ENCODE measurements at places on chromosomes 3 and 15.

GRCh38 chr3:153284282-153284938 lies 122.4 kb downstream of the RAP2B start:
- no peak for DNase-seq

- no peak for DNase-seq
Measured at GRCh38 chr3:108234387-108234957, 12.2 kb upstream of the IFT57 start.

DNA sequence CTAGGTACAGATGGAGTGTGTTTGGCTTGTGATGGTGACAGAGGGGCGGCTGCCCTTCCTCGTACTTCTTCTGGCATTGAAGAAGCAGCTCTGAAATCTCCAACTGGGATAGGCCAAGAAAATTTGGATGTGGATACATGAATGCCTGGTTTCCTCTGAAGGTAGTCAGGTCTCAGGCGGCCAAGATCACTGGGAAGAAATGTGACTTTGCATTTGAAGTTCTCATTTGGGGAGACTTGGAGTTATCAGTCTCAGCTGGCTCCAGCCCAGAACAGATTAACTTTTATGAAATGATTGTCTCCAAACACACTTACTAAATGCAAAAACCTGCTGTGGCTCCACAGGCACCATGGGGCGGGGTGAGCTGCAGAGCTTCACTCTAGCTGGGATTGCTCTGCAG lies 215.9 kb downstream of the THSD4 start:
- no peak for DNase-seq

DNA sequence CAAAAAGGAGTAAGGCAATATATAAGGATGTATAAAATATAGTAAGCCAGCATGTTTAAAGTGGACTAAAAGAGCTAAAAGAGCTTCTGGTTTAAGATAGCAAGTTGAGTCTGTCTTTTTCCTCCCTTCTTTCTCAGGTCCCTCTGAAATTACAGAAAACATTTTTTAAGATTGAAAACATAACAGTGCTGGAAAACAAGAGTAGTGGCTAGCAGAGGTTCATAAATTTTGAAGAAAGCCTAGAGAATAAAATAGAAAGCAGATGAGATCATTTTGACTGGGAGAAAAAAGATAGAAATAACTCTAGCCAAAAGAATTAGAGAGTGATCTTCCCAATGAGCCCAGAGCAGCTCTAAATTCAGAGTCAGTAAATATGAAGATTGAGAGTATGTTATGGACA lies 41.9 kb downstream of the ATP8B4 start:
- DNase-seq = no peak

DNA sequence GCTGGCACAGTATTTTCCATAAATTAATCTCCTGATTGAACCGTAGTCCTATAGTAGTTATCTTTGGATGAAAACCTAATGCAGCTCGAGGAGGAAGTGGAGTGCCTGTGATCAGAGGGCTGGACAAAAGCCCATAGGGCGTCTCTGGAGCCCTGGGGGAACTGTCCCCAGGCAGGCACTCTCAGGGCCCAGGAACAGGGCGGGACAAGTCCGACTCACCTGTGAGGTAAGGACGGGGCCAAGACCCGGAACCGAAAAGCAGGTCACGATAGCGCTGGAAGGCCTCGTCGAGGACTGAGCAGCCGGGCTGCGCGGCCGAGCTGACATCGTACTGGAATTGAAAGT lies 341 bp downstream of the HEXA start:
- DNase-seq = no peak

GRCh38 chr3:101535221-101535620 lies 22.2 kb upstream of the SENP7 start:
- no peak for DNase-seq

GRCh38 chr3:194686816-194687637 lies 1.3 kb downstream of the FAM43A start:
- no peak for DNase-seq

DNA sequence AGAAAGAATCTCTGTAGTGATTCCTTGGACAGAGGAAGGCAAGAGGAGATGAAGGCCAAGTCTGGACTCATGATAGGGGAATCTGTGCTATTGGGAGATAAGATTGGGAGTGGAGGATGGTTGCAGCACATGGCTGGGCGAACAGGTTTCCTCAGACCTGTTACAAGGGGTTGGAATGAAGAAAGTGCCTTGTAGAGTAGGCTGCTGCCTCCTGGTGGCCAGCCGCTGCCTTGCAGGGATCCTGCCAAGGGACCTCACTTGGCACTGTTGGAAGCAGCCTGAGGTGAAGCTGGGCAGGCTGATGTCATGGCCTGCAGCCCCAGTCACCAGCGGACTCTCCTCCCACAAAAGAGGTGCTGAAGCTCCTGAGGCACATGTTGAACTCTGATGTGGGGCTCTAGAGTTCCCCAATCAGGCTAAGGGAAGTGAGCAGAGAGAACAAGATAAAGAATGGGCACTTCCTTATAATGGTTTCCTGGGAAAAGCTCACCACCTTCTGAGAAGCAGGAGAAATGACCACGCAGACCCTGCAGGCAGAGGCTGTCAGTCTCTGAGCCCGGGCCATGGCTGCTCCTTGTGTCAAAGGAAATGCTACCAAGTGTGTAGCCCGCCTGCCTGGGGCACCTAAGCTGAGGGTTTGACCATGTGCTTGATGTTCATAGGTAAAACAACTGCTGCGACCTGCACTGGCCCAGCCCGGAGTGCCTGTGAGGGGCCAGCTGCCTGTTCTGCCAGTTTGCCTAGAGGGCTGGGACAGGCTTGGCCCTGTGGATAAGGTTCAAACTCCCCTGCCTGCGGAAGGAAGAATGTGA lies 1.6 kb upstream of the TEX264 start:
- peak; percentile 63 for DNase-seq

DNA sequence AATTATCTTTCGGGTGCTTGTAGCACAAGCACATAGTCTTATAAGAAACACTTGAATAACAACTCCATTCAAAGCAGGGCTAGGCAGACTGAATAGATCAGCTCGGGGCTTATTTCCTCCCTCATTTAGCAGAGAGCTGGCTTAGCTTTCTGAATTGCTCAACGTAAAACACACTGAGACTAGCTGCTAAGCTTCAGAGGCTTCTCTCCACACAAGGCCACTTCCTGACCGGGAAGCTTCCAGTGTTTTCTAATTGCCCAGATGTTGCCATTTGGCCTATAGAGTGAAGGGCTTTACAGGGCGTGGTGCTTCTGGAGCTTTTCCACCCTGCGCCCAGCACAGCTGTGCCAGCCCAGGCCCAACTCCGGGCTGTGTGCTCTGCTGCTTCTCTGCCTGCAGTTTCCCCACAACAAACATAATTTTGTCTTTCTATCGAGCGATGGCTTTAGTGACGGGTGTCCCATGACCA lies 16.6 kb downstream of the FAM240A start:
- no peak for DNase-seq

DNA sequence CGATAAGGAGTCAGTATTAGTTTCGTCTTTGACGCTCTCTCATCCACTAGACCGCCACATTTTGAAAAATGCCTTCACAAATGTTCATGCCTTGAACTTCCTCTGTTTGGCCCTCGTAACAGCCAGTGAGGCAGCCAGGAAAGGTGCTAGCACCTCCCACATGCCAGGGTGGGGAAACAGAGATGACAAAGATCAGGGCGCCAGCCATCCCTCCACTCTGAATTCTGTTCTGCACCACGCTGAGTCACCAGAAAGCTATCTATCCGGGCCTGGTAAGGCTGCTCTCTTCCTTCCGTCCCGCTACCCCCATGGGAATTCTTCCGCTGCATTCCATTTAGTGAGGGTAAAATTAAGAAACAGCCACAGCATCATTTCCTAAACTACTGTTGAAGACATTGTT lies 31.3 kb upstream of the BCL2L10 start:
- DNase-seq = no peak

GRCh38 chr15:99098426-99098825 lies 6.5 kb upstream of the SYNM start:
- DNase-seq = no peak

GRCh38 chr3:100516232-100516631 lies 23.8 kb downstream of the TMEM45A start:
- DNase-seq = no peak

DNA sequence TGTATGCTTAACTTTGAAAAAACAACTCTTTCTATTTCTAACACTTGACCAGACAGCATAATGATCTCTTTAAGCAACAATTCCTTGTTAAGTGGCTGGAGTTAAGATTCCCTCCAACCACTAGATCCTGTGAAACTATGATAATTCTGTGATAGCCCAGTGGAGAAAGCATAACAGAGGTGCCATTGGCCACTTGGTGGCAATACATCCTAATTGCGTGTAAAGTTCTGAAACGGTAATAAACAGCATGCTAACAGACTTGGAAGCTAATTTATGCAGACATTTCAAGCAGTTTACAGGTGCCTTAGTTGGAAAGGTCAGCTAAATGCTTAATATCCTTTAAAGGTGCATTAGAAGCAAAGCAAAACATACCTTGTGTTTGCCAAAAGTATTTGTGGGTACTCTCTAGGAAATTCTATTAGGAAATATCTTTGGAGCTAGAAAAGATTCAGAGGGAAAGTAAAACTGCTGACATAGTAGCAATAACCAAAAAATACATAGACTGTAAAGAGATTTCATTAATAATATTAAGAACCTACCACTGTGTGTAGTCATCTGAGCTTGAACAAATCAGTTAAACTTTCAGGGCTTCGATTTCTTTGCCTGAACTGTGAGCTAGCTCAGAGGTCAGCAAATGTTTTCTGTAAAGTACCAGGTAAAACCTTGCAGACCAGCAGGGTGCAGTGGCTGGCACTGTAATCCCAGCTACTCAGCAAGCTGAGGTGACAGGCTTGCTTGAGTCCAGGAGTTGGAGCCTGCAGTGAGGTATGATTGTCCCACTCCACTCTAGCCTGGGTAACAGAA lies 19.0 kb upstream of the CSTA start:
- no peak for DNase-seq

- DNase-seq = no peak
Measured at GRCh38 chr3:107117922-107118536, 259.2 kb upstream of the CCDC54 start.

DNA sequence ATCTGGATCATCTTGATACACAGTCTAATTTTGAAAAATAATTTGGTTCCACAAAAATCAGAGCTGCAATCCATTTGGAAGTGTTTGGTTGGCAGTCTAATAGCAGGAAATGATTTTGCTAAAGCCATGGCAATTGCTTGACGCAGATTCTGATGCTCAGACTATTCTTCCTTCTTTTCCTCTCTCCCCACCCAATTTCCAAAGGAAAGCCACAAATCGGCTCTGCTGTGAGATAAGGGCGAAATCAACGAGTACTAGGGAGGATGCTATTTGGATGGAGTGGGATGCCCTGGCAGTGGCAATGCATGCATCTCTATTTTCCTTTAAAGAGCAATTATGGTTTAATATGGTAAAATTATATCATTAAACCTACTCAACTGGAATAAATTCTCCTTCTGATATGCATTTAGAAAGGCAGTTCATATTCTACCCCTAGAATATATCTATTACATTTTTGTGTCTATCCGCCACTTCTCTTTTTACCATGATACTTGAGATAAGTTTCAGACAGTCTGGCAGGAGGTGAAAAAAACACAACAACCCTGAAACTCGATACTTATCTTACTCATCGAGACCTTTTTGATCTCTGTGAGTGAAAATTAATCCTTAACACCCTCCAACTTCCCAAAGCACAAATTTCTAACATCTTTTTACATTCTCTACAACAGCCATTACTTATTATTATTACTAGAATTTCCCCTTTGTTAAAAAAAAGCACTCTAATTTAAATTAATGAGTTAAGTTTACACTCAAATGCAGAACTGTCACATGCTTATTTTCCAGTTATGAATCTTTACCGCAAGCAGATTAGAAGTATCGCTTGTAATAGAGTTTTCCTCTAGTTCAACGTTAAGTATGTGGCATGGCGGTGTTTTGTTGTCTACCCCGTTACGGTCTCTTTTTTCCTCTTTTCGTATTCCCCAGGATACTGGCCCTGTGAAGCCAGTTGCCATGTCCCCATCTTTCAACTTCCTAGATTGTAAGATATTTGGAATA lies 433.3 kb downstream of the FOXP1 start:
- no peak for DNase-seq

DNA sequence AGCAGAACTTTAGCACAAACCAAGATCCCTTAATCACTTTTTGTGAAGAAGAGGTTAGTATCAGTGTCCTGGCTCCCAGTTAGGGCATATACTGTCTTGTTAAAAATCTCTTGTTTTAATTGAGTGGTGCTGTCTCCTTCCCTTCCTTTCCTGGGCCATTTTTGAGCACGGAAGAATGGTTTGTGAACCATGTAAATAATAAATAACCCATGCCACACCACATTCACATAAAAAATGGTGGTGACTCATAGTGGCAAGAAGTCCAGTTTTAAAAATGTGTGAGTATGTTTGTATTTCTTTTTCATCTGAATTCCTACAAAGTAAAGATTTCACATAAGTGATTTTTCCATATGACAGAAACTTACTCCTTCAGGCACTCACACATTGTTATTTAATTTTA lies 59.1 kb upstream of the SPRED1 start:
- DNase-seq = no peak

DNA sequence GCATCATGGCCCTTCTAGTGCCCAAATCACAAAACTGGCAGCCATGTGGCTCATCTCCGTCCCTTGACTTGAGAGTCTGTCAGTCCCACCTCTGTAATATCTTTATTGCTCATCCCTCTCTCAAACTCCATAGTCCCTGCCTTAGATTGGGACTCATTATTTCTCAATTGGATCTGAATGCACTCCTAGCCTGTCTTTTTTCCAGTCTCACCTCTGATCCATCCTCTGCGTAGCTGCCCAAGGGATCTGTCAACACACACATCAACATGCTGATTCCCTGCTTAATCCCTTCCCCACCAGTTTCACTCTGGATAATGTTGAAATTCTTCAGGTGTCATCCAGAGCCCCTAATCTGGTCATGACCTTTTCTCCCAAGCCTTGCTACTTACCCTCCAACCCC lies 39.3 kb downstream of the NMNAT3 start:
- DNase-seq = no peak

- no peak for DNase-seq
Measured at GRCh38 chr3:114496021-114496434, 202.2 kb downstream of the TIGIT start.

DNA sequence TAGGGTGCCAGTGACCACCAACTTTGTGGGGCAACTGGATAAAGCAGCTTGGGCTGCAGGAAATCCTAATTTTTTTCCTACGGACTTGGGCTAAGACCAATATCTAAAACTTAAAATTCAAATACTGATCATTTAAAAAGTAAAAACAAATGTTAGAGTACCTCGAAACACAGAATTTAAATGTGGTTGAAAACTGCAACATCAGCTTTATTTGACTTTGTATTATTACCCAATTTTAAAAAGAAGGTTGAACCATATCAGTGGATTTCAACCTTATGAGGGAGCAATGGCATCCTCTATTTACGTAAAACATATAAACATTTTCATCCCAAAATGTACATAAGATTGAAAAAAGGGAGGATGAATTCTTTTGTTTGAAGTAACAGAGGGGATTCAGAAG lies 26.2 kb downstream of the CFAP20DC start:
- DNase-seq = no peak

Data from activated CD4-positive, alpha-beta T cell treated with anti-CD3 and anti-CD28 coated beads, Interleukin-2, amount 50 U/mL, for 24 hours (primary cell).